ENCODE measurements at places on chromosomes 16 and 17. TPM values are rescaled to one million over a fixed set of nuclear protein-coding genes. Genes with fewer than 3 reads are reported as not detected.

Gene VASN
- total RNA-seq, result 16.6 TPM

Gene KRT27
- total RNA-seq, result not detected

Gene SP2
- 12.7 TPM for total RNA-seq

Gene ACSM2A
- not detected for total RNA-seq

Gene ATP2A3
- 4.7 TPM for total RNA-seq

Gene NSF
- total RNA-seq, result 41.8 TPM

Gene ABCA9
- total RNA-seq, result 1.3 TPM

Gene PSKH1
- 15.5 TPM for total RNA-seq

Gene NOXO1
- total RNA-seq, result 4.6 TPM

Gene PIRT
- total RNA-seq, result not detected

Gene YBX2
- total RNA-seq, result 0.96 TPM

Gene TBKBP1
- 3.1 TPM for total RNA-seq

Gene ANKRD40CL
- total RNA-seq, result not detected

Gene KRT25
- total RNA-seq, result not detected

Gene PRSS8
- total RNA-seq, result 59.3 TPM

Gene FSCN2
- 0.76 TPM for total RNA-seq

Gene LITAFD
- not detected for total RNA-seq

Gene JPH3
- total RNA-seq, result 0.16 TPM

Gene FOXL1
- total RNA-seq, result 0.08 TPM

Gene CTRB1
- total RNA-seq, result 0.44 TPM

Gene MYH3
- 0.52 TPM for total RNA-seq

Gene UBTF
- 60.7 TPM for total RNA-seq

Gene MPP3
- 2.8 TPM for total RNA-seq

Data from esophagus mucosa (tissue), 1 donor.